ENCODE measurements at places on chromosomes 6 and 20. TPM values are rescaled to one million over a fixed set of nuclear protein-coding genes. Genes with fewer than 3 reads are reported as not detected.

DNA sequence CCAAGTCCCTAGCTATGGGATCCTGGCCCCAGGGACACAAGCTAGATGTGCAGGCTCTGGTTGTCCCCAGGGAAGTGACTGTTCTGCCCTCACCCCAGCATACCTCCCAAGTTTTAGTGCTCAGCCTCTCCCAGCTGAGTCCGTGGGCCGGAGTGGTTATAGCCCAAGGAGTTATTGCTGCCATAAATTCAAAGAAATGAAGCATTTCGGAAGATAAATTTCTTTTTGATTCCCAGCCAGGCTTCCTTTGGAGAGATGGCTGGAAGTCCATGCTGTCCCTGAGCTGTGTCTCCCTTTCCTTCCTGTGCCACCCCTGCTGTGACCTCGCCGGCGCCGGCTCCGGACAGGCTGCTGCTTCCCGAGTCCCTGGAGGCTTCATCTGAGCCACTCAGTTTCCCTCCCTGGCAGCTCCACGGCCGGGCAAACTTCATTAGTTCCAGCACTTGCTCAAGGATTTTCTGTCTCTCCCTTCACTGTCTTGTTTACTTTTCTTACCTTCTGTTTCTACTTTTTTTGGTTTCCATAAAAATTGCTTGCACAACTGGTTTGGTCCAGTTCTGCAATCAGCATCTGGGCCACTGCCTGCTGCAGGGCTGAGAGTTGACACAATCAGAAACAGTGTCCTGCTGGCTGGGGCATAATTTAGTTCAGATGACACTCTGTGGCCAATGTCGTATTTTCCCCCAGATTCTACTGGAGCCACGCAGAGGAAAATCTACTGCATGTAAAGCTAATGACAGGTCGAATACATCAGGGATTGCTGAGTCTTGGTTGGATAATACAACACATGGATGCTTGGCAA, 225.5 kb downstream of the SYNDIG1 start:
- no peak for DNase-seq
- no peak overlapping the region for H3K4me3 ChIP-seq
- H3K27me3 ChIP-seq, result peaks cover 2% of the 10 kb centered on the region
- no peak overlapping the region for H3K27ac ChIP-seq
- H3K36me3 ChIP-seq, result no peaks in the 10 kb centered on the region
- no peaks in the 10 kb centered on the region for H3K4me1 ChIP-seq

DNA sequence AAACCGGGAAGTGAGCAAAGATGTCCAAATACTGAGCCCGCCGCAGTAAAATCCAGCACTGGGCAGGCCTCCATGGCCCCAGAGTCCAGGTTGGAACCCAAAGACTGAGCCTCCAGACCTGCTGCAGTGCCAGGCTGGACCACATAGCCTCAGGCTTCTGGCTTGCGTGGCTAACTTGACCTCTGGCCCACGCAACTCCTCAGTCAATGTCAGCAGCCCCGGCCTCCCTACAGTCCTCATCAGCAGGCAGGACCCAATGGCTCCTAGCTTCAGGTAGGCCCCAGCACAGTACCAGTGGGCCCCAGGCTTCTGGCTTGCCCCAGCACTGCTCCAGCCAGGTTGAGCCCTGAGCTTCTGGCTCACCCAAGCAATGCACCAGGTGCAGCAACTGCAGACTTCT, 245.1 kb upstream of the AFDN start:
- no peak overlapping the region for H3K4me3 ChIP-seq
- no peak for DNase-seq
- peaks cover 10% of the 10 kb centered on the region for H3K27me3 ChIP-seq
- no peak overlapping the region for H3K27ac ChIP-seq

DNA sequence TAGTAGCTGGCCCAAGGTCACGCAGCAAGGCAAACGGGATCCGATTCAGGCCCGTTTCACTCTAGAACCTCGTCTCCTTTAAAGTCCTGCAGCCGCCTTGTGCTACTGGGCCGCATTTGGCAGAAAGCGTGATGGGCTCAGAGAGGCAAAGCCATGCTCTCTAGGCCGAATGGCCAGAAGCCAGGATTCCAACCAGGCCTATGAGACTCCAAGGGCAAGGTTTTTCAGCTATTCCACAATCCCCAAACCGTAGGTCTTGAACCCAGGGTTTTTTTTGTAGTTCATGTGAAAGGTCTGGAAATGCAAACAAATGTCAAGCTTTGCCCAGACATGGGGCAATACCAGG, 174.1 kb downstream of the PREX1 start:
- H3K27ac ChIP-seq, result no peak overlapping the region
- peaks cover 13% of the 10 kb centered on the region for H3K4me1 ChIP-seq
- peaks cover 16% of the 10 kb centered on the region for H3K27me3 ChIP-seq

DNA sequence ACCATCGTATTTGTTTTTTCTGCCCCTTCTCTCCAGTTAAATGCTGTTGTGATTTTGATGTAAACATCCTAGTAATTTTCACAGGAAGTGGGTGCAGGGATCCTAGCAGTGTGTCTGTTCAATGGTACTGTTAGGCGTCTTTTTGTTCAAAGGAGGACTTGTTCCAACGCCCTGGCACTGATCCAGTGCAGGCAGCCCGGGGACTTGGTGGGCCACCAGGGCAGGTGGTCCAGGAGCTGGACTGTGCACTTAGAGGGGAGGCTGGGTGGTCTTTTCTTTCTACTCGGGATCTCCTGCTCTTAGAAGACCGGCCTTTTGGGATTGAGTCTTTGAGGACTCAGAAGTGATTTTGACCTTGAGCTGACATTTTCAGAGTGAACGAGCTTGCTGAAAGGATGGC, 41.1 kb upstream of the NKX2-2 start:
- no peaks in the 10 kb centered on the region for H3K36me3 ChIP-seq
- H3K4me1 ChIP-seq, result no peaks in the 10 kb centered on the region
- H3K27me3 ChIP-seq, result no peaks in the 10 kb centered on the region

Gene CHRNA4
- total RNA-seq, result 165 TPM

All from glutamatergic neuron (in vitro differentiated cells).